ENCODE measurements at places on chromosomes 2 and 18. TPM values are rescaled to one million over a fixed set of nuclear protein-coding genes. Genes with fewer than 3 reads are reported as not detected.

The NAT8 gene
- not detected for total RNA-seq

The IL1F10 gene
- 0.34 TPM for total RNA-seq

The PDE1A gene
- 0.21 TPM for total RNA-seq

The FBXO15 gene
- total RNA-seq = 0.78 TPM

The KIAA2012 gene
- not detected for total RNA-seq

The LHCGR gene
- total RNA-seq = not detected

The DGUOK gene
- 45.5 TPM for total RNA-seq

The CTLA4 gene
- total RNA-seq = not detected

The DHX57 gene
- 25.9 TPM for total RNA-seq

The KCNF1 gene
- not detected for total RNA-seq

The EFEMP1 gene
- total RNA-seq = 51.9 TPM

Measured in nasal cavity respiratory epithelium epithelial cell of viscerocranial mucosa (primary cell).